ENCODE measurements at places on chromosomes 7 and 10.

DNA sequence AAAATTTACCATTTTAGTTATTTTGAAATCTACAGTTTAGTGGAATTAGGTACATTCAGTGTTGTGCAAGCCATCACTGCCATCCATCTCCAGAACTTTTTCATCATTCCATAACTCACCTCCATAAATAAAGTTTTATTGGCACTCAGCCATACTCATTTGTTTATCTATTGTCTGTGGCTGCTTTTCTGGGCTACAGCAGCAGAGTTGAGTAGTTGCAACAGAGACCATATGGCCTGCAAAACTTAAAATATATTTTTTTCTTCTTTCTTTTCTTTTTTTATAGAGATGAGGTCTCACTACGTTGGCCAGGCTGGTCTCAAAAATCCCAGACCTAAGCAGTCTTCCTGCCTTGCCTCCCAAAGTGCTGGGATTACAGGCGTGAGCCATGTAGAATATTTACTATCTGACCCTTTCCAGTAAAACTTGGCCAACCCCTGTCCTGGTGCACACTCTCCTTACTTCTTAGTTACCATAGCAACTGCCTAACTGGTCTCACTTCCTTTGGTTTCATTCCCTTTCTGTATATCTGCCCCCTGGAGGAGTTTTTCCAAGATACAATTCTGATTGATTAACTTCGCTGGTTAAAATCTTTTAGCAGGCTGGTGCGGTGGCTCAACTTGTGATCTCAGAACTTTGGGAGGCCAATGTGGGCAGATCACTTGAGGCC, 133.2 kb downstream of the CUX1 start:
- DNase-seq, result peak; percentile 88

DNA sequence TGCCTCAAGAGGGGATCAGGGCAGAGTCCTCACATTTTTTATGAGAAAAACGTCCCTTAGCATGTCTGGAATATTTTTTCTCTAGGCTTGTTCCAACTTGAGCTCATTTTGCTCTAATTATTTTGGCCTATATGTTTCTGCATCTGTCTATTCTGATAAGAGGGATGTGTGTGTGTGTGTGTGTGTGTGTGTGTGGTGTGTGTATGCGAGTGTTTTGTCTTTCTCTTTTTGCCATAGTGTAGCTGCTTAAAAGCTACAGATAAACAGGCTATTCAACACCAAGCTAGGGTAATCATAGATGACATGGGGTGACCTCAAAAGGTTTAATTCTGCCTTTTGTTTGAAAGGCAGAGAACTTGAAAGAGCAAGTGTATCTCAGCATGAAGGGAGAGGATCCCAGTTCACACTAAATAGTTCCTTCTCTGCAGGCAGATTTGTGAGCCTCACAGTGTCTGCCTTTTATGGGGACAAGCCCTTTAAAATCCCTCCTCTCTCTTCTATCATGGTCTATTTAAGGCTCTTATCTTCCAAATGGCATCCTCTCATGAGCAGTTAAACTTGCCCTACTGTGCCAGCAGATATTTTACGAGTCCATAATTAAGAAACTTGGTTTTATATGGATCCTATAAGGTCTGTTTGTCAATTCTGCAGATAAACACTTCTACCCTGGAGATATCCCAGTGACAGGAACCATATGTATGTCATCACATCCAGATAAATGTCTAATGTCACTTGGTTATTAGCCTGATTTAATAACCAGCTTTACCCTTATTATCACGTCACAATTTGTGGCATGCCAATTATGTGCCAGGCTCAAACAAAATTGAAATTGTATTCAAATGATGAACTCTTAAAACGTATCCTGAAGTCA, 202.9 kb upstream of the MTPN start:
- no peak for DNase-seq

DNA sequence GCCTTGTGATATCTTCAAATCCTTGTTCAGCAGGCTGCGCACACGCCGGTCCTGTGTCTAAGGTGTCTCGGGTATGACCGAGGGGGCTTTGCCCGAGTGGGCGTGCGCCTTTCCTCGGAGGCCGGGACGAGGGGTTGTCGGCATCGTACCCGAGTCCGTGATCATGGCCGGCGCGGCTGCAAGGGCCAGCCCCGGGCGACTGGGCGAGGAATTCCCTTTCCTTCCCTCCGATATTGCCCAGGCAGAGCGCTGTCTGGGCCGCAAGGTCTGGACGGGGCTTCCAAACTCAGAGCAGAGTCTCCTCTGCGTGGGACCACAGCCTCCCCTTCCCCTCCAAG, 59.7 kb downstream of the ZNF467 start:
- DNase-seq, result no peak

- no peak for DNase-seq
These were observed 4.5 kb downstream of the NEUROG3 start for GRCh38 chr10:69568472-69569395.

DNA sequence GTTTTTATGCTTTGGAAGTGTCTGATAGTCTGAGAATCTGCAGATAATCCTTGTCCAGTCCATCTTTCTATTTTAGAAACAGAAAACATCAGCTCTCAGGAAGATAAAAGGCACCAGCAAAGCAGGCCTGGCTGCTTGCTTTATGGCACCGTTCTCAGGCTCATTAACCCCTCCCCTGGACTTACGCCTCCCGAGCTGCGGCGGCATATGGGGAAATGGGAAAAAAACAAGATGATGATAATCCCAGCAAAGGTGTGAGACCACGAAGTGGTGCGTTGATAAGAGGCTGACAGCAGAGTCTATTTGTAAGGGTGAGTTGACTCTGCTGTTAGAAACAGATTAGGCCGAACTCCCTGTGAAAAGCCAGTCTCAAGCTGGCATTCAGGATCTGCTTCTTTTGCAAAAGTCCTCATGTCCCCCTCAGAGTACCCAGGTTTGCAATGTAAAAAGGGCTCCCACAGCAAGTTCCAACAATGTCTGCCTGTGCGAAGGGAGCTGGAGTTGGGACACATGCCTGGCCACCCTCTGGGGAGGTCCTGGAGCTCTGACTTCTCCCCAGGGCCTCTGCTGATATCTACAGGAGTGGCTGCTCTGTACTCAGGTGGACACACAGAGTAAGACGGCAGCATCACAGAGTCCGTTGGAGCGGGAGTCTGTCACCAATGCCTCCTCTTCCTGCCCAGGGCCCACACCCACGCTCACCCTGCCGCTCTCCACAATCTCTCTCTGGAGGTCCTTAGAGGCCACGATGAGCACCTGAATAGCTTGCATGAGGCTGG, 54.3 kb downstream of the SPDYE5 start:
- no peak for DNase-seq

DNA sequence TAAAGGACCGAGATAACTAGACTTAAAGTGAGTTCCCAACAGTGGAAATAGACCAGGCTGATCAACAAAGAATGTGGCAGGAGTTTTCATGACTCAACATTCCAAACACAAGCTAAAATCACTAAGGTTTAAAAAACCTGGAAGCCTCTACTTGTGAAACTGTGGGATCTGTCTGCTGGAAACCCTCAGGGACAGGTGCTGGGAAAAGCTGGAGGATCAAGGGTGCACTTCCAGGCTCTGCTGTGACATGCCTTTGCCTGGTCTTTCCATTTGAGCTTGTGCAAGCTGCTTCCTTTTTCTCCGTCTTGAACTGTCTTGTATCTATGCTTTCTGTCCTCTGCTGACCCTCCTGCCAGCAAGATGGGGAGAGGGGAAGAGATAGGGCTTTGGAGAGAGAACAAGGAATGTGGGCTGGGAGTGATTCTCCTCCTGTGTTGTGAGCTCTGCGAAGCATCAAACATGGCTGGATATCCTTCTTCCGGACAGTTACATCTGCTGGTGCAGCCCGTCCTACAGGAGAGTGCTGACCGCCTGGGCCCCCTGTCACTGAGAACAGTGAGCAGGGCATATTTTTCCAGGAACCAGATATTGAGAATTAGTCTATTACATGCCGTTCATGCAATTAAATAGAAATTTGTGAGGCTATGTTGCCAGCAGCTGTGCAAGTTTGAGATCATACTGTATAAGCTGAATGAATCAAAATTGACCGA, 25.5 kb downstream of the ARHGAP22 start:
- DNase-seq, result peak; percentile 65

DNA sequence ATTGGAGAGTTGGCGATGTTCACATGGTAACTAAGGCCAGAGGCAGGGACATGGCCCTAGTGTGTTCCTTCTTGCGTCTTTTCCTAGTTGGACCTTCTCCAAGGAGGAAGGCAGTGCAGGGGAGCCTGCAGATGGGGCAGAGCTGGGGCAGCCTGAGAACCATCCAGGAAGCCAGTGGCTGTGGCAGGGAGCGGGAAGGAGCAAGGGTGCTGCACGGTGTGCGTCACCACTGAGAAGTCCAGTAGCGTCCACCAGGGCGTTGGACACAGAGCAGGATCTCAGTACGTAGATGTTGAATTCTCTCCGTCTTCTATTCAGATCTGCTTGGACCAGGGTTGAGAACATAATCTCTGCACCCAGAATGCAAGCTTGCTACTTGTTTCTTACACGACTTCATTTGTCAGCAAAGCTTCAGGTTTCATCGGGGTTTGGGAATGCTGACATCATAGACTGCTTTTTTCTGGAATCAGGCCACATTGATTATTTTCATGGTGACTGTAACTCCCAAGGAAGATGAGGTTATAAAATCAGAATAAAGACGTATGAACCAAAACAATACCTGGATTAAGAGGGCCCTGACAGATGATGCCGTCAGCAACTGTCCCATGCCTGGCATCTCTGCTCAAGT, 130.3 kb downstream of the HECW1 start:
- no peak for DNase-seq

GRCh38 chr10:111076191-111076681, 593 bp upstream of the ADRA2A start:
- peak; percentile 83 for DNase-seq

DNA sequence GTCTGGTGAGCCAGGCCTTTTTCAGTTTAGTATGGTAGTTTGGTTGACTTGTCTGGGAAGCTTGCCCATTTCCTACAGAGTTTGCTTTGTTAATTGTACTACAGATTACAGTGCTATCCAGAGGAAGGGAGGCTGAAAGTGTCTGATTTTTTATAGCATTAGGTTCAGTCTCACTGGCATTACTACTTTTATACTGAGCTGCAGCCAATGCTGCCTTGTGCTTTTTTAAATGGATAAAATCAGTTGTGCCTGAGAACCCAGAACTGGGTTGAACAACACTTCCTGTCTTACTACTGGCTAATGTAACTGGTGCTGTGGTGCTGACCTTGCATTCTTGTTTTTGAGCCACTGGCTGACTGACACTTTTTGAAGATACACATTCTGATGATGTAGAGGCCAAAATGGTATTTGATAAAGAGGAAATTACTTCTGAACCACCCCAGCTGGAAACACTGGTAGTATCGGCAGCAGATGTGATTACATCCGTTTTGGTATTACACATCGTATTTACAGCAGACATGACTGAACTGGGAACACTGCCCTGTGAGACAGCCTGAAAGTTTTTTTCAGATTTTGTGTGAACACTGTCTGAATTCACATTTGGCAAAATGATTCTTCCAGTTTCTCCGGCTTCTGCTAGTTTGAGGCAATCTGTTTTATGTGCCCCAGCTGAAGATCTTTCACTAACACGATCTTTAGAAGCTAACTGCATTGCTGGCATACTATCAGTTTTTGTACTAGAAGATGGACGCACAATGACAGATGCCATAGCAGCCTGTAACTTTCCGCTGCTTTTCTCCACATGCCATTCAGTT, 74.1 kb downstream of the NRBF2 start:
- peak; percentile 91 for DNase-seq

DNA sequence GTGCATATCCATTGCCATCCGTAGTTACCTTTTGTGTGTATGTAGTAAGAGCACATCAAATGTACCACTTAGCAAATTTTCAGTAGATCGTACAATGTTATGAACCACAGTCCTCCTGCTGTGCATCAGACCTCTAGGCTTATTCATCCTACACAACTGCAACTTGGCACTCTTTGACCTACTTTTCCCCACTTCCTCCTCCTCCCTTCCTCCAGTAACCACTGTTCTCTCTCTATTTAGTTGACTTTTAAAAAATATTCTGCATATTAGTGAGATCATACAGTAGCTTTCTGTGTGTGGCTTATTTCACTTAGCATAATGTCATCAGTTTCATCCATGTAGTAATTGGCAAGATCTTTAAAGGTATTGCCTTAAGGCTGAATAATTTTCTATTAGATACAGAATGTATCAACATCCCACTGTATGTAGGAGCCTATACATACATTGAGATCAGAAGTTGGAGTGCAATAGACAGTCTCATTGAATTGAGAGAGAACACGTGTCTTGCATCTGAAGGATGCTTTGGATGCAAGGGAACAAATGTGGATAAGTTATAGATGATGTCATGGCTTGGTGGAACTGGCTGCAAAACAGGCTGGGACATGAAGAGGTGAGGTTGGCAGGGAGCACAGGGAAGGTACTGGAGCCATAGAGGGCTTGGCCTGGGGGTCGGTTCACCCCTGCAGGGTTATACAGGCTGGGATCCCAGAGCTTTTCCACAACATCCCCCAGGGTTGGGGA, 83.0 kb upstream of the FAM180A start:
- no peak for DNase-seq

GRCh38 chr10:4819707-4820106, 6.3 kb upstream of the AKR1E2 start:
- no peak for DNase-seq

GRCh38 chr10:8637640-8638039, 583.2 kb downstream of the GATA3 start:
- DNase-seq, result peak; percentile 3

DNA sequence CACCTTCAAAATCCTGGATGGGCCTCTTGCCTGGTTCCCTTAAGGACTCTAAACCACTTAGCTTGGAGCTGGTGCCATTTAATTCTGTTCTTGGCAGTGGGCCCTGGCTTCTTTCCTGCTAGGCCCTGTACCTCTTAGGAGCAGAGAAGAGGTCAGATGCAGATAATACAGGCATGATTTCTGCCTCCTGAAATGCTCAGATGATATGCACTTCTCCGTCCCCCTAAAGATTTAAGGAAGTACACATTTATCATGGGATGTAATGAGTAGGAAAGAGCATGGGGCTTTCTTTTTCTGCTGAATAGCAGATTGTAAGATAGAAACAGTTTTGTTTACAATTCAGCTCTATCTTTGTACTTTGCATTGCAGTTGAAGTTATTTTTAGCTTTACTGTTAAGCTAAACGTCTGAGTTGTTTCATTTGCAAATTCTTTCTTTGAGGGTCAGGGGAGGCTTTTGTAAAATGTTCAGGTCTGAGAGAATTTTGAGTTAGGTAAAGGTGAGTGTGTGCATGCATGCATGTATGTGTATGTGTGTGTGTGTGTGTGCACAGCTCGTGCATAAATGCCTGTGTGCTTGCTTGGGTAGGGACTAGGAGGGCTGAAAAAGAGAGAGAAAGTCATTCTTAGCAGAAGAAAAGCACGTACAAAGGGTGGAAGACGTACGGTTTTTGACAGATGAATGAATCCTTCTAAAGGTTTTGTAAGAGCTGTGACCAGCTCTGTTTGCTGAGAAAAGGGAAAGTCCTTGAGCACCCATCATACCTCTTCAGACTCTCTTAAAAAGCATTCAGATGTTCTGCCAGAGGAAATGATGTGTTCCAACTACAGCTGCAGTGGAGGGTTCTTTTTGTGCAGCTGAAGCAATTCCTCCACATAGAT, 364.2 kb downstream of the AUTS2 start:
- DNase-seq, result peak; percentile 56

Data from cardiac muscle cell (in vitro differentiated cells and primary cell).